ENCODE measurements at places on chromosomes 12 and 14.

GRCh38 chr12:3378655-3379054 is 112.3 kb upstream of the PRMT8 start:
- DNase-seq: no peak

- DNase-seq: peak; percentile 64
These were observed 1.7 kb downstream of the CCND2 start for GRCh38 chr12:4275016-4275869.

DNA sequence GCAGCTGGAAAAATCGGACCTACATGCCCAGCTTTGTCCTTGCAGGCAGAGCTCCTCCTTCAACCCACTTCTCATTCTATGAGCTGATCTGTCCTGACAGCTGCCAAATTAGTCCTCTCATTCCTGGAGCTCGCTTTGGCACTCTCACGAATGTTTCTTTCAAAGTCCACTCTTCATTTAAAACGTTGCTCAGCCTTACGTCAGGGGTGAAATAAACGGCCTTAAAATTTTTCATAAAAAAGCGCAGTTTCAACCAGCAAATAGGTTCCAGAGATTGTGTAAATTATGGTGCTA is 120.9 kb upstream of the HIF1A start:
- no peak for DNase-seq

DNA sequence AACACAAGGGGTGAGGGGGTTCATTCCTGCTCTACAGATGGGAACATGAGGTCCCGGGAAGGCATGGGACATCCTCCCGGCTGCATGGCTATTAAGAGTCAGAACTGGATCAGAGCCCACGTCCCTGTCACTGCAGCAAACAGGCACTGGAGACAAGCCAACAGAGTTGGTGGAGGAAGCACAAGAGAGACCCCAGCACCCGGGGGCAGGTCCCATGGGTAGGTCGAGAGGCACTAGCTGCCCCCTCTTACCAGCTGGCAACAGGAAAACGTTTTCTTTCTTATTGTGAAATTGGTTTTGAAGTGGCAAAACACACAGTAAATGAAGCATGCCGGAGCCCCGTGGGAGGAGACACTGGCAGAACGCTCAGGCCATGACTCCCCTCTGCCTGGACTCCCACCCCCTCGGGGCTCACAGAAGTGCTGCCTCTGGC is 43.6 kb downstream of the SYNE3 start:
- no peak for DNase-seq

GRCh38 chr14:105600939-105601359 is 74.6 kb downstream of the TMEM121 start:
- DNase-seq: no peak

DNA sequence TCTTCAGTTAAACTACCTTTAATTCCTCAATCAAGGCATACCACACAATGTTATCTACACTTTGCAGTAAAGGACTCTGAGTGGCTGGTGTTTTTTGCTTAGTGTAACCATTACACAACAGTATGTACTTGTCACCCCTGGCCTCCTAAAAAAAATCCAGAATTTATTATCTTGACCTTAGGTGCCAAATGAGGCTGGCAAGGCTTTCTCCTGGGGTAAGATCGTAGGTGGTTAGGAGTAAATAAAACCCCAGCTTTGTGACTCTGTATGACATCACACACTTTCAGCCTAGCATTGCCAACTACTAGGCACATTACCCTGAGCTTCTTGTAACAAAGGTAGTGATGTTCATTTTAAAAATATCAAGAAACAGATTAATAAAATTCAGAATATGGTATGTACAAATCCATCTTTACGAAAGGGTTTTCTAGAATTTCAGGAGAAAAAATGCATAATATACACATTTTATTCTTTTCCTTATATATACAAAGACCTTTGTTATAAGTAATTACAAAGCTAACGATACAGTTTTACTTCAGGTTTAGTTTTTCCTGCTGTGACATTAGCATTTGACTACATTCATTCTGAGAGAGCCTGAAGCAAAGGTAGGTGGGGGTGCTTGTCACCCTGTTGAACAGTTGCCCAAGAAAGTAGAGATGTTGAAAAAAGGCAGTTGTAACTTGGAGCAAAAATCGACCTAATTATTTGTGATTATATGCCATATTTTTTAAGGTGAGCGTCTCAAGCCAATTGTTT is 13.5 kb downstream of the TCL1A start:
- DNase-seq: no peak

- DNase-seq: no peak
These were observed 30.4 kb upstream of the FBLN5 start for GRCh38 chr14:91977884-91978283.

All from brain (organoid and tissue), 16 donors.